ENCODE measurements at places on chromosomes 7 and 10.
A peak's percentile ranks its signal among the peaks of the same experiment; 100 is the strongest.

DNA sequence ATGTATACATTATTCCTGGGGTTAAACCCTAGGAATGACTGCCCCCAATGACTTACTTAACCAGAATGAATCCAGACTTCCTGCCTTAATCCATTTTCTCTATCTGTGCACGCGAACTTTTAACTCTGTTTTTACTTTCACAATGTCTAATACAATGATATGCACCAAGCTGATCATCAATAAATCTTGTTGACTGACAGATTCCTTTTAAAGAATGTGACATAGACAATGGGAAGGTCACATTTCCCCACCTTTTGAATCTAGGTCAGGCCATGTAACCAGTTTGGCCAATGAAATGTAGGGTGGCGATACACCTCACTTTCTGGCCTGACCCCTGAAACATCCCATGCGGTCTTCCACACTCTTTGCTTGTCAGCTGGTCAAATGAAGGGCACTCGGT, 23.2 kb upstream of the ELAPOR2 start:
- DNase-seq: no peak

- peak; percentile 73 for DNase-seq
Measured at GRCh38 chr10:35643151-35644049, 1.3 kb upstream of the FZD8 start.

GRCh38 chr7:2559283-2559950, 638 bp downstream of the IQCE start:
- no peak for DNase-seq

DNA sequence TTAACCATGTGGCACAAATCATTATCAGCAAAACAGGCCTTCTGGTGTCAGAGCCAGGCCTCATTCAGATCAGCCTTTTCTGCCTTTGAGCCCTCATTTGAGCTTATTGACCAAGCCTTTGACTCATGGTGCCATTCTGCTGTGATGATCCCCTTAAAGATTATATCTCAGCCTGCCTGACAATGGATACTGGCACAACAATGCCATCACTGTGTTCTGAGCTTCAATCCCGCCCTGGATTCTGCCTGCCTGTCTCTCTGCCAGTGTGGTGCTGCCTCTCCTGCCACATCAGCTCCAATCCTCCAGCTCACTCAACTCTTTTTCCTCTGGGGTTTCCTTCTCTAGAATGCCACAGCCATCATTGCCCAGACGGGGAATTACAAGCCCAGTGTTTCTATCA, 52.6 kb downstream of the SRI start:
- no peak for DNase-seq

DNA sequence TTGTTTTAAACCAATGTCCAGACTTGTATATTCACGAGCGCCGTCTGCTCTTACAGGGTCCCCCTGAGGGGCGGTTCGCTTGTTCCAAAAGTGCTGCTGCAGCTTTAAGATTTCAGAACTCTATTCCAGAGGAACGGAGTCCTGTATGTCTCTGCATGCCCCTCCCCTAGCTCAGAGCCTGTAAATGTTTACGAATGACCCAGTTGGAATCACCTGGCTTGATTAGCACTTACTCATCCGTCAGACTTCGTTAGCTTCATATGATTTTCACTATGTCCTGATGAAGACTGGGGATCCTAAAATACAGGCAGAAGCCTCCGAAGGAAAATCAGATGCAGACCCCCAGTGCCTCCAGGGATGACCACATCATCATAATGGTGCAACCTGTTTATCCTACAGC, 4.5 kb upstream of the CHST15 start:
- DNase-seq: no peak

- DNase-seq: no peak
Measured at GRCh38 chr10:17915181-17915580, 36.5 kb upstream of the SLC39A12 start.

- no peak for DNase-seq
Measured at GRCh38 chr7:8560501-8560900, 127.1 kb downstream of the NXPH1 start.

- no peak for DNase-seq
Measured at GRCh38 chr7:86965727-86966120, 93.7 kb downstream of the ELAPOR2 start.

- no peak for DNase-seq
Measured at GRCh38 chr7:143299840-143300239, 11.7 kb downstream of the CASP2 start.

- no peak for DNase-seq
Measured at GRCh38 chr7:68442931-68443631, 1155.2 kb upstream of the AUTS2 start.

- no peak for DNase-seq
Measured at GRCh38 chr7:2774935-2775334, 69.2 kb downstream of the GNA12 start.

DNA sequence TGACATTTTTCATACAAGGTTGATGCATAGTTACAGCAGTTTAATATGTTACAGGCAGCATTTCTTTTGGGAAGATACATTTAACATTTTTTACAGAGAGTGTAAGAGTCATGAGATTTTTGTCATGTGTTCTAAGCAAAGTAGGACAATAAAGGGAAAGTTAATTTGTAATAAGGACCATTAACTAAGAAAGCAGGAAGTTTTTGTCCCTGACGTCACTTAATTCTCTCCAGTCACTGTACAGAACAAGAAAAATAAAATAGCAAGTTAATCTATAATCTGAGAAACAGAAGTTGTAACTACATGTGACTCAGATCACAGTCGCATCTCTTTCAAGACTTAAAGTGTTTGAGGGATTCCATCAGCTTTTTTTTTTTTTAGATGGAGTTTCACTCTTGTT, 49.5 kb upstream of the CAPZA2 start:
- no peak for DNase-seq

DNA sequence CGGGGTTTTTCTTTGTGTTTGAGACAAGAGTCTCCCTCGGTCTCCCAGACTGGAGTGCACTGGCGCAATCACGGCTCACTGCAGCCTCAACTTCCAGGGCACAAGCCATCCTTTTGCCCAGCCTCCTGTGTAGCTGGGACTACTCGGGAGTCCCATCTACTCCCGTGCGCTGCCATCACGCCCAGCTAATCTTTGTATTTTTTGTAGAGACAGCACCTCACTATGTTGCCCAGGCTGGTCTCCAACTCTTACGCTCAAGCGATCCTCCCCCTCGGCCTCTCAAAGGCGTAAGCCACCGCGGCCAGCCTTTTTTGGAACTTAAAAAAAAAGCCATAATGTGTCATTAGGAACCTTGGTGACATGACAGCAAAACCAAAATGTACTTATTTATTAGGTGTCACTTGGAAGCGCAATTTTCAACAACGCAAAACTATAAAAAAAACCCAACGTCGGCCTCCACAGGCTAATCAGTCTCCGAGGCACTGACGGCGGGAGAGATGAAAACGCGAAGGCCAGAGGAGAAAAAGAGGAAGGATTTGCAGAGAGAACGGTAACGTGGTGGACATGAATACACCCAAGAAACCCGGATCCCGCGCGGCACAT, 911 bp upstream of the HNRNPH3 start:
- no peak for DNase-seq

GRCh38 chr7:75727881-75728593, 10.7 kb downstream of the HIP1 start:
- no peak for DNase-seq

- no peak for DNase-seq
Measured at GRCh38 chr10:94083662-94084265, 90.0 kb downstream of the PLCE1 start.

DNA sequence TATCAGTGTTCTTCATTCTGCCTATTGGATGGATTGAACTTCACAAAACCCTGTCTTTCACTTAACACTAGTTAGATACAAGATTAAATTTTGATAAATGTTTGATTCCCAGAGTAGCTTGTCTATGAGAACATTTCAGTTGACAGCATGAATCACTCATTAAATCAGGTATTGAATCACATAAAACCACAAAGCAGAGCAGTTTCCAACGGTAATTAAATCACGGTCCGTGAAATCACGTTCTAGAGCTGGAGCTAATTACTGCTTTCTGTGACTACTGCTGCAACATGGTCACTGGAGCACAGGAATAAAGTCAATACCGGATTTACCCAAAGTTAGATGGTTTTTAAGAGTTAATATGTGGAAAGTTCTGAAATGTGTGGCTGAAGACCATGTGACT, 257.8 kb upstream of the PCDH15 start:
- DNase-seq: no peak

- no peak for DNase-seq
Measured at GRCh38 chr10:130361351-130362105, 225.3 kb downstream of the GLRX3 start.

DNA sequence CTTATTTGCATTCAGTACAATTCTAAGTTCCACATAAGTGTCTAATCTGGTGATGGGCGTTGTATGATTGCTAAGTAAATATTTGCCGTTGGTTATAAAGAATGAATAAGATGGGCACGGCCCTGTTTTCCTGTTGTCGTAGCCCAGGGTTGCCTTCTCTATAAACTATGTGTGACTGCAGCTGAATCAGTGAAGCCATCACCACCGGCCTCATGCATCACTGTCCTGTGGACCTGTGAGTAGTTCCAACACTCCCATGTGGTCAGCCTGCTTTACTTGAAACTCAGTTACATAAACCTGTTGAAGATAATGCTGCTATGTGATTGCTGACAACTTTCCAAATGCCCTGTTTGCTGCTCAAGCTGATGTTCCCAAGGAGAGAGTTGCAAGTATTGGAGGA, 21.6 kb upstream of the KLF6 start:
- peak; percentile 61 for DNase-seq

DNA sequence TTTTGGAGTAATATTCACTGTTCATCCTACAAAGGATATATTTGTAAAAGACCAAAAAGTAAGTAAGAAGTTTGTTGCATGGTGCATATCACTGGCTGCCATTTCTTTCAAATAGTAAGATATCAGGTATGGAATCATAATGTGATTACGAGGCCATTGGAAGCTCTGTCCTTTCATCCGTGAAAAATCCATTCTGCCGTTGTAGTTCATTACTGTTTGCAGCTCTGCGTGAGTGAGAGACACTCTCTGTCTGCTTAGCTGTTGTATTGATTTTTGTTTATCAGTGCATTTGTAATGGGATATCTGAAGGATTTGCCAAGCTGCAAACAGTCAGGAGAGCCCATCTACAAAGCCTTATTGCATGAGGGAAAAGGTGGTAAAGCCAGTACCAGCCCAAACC, 44.1 kb upstream of the SLC39A12 start:
- no peak for DNase-seq

DNA sequence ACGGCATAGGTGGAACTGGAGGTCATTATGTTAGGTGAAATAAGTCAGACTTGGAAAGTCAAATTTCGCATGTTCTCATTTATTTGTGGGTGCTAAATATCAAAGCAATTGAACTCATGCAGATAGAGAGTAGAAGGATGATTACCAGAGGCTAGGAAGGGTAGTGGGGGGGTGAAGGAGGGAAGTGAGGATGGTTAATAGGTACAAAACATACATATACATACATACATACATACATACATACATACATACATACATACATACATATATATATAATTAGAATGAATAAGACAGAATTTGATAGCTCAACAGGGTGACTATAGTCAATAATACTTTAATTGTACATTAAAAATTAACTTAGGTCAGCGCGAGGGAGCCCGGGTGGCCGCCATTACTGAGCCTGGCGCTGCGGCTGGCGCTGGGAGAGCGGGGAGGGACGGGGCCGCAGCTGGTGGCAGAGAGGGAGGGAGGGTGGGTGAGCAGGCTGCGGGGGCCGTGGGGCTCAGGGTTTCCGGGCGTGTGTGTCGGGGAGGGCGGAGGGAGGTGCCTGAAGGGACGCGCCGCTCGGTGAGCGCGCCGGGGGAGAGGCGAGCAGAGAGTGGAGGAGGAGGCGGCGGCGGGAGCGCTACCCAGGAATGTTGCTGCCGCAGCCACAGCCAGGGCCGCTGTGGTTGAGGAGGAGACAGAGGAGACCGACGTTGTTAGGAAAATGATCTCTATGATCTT, 85.8 kb upstream of the EGFR start:
- DNase-seq: peak; percentile 81

- no peak for DNase-seq
Measured at GRCh38 chr7:106566196-106566595, 94.8 kb downstream of the CCDC71L start.

GRCh38 chr10:120086066-120086465, 193.5 kb downstream of the SEC23IP start:
- no peak for DNase-seq

- no peak for DNase-seq
Measured at GRCh38 chr7:76074972-76075370, 27.1 kb downstream of the MDH2 start.

DNA sequence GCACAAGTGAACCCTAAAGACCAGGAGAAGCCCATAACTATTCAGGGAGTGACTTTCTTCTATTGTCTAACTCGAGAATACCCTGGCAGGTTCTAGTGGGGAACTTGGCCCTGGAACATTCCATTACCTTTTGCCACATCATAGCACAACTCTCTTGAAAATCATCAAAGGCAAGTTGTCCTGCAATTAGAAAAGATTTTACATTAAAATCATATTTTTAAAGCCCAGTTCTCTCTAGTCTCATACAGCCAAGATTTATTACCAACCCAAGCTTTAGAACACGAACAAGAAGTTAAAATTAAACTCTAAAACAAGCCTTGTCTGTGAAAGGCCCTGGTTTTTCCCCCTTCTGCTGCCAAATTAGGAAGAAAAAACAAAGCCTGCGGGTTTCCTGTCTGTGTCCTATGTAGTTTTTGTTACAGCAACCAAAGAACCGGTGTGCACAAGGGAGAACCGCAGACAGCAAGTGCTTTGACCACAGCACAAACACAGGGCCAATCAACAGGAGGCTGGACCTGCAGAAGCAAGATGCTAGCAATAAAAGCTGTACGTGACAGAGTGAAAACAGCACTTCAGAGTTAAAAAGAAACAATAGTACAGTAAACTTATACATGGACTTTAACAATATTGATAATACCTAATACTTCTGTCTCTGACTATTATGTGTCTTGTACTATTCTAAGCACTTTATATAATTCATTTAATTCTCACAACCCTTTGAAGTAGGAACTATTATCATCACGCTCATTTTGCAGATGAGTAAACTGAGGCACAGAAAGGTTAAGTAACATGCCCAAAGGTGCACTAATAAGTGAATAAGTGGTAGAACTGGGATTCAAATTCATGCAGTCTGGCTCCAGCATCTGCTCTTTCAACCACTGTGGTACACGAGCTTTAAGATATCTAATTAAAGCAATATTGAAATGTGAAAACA, 65.8 kb downstream of the STK17A start:
- no peak for DNase-seq

DNA sequence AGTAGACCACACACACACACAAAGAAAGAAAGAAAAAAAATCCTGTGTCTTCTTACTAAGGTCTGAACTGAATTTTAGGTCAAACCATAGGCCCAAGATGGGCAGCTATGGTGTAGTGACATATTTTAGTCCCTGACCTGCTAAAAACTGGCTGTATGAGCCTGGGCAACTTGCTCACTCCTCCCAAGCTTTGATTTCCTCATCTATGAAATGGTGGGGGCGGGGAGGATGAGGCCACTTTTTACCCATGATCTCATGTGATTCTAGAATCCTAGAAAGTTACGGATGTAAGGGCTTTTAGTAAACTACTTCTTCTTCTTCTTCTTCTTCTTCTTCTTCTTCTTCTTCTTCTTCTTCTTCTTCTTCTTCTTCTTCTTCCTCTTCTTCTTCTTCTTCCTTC, 6.1 kb upstream of the CCL24 start:
- DNase-seq: no peak
